ENCODE measurements at places on chromosomes 11 and 22. TPM values are rescaled to one million over a fixed set of nuclear protein-coding genes. Genes with fewer than 3 reads are reported as not detected.

The C1QTNF5 gene
- 0.63 TPM for total RNA-seq

- peaks cover 58% of the 10 kb centered on the region for H3K36me3 ChIP-seq
- H3K27ac ChIP-seq = no peak overlapping the region
- no peak for DNase-seq
- H3K4me1 ChIP-seq = peaks cover 3% of the 10 kb centered on the region
- H3K4me3 ChIP-seq = no peak overlapping the region
These were observed 1.2 kb downstream of the CPT1B start for GRCh38 chr22:50576806-50577696.

DNA sequence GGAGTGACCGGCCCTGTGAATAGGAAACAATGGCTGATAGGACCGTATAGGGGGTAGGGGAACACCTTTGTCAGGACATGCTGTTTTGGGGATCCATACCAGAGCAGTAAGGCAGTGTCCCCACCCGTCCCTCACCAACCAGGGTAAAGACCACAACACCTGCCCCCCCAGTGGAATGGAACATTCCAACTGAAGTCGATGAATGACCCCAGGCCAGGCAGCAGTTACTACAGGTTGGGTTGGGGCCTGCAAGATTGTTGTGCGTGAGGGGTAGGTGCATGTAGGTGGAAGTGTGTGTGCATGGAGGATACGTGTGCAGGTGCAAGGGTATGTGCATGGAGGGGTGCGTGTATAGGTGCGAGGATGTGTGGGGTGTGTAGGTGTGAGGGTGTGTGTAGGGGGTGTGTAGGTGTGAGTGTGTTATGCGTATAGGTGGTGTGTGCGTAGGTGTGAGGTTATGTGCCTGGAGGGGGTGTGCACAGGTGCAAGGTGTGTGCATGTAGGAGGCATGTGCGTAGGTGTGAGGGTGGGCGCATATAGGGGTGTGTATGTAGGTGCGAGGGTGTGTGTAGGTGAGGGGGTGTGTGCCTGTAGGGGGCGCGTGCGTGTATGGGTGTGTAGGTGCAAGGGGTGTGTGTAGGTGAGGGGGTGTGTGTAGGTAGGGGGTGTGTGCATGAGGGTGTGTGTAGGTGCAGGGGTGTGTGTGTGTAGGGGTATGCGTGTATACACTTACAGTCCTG is 32.9 kb downstream of the PISD start:
- no peak overlapping the region for H3K27ac ChIP-seq
- peaks cover 25% of the 10 kb centered on the region for H3K4me1 ChIP-seq
- peak; percentile 46 for DNase-seq
- peak overlapping the region; percentile 82 for H3K4me3 ChIP-seq
- no peaks in the 10 kb centered on the region for H3K27me3 ChIP-seq

DNA sequence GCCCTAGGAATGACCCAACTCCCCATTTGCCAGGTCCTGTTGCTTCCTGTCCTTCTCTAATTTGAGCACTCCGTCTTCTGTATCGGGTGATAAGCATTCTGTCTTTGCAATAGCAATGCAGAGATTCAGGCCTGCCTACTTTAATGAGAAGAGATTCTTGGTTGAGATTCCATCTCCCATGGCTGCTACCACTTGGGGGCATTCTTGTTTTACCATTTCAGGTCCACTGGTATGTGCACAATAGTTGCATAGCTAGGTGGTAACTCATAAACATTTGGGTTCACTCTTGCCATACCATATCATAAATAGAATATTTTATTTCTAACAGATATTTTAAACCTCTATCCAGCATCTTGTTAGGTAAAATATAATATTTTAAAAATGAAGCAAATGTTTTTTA is 34.4 kb upstream of the CALCB start:
- no peaks in the 10 kb centered on the region for H3K36me3 ChIP-seq
- no peak overlapping the region for H3K4me3 ChIP-seq
- DNase-seq = no peak
- H3K27ac ChIP-seq = no peak overlapping the region

The CASP12 gene
- not detected for total RNA-seq

The HEPACAM gene
- not detected for total RNA-seq

DNA sequence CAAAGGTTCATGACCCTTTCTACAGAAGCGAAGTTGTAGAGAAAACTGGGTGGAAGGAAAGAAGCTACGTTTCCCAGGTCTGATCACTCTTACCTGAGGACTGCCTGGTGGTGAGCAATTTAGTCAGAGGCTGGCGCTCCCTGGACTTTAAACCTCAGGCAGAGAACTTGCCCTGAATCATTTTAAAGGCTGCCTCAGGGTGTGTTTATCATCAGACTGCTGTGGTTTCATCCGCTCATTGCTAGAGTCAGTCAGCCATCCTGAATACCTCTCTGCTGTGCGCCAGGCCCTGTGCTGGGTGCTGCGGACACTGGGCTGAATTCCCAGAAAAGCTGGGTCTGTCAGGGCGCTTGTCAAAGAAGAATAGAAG is 2.7 kb downstream of the DTX4 start:
- no peak for DNase-seq
- peaks cover 18% of the 10 kb centered on the region for H3K36me3 ChIP-seq
- H3K4me3 ChIP-seq = peak overlapping the region; percentile 88
- peaks cover 5% of the 10 kb centered on the region for H3K4me1 ChIP-seq
- H3K27ac ChIP-seq = peak overlapping the region; percentile 98

- H3K4me1 ChIP-seq = no peaks in the 10 kb centered on the region
- no peaks in the 10 kb centered on the region for H3K27me3 ChIP-seq
- H3K4me3 ChIP-seq = no peak overlapping the region
- no peaks in the 10 kb centered on the region for H3K36me3 ChIP-seq
- no peak overlapping the region for H3K27ac ChIP-seq
- DNase-seq = no peak
These were observed 132.0 kb downstream of the FAM181B start for GRCh38 chr11:82601711-82602110.

DNA sequence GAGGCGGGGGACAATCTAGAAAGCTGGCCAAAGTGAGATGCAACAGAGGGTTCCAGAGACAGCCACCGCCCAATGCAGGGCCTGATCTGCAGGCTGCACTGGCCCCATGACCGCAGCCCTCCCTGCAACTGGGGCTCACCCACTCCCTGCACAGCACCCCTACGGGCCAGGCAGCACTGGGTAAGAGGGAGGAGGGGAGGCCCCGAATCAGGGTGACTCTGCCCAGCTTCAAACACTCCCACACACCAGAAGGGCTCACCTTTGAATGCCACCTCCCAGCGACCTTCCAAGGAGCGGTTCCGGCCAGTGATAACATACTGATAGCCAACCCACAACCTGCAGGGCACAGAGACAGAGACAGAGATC is 59.3 kb downstream of the DGCR2 start:
- H3K27me3 ChIP-seq = no peaks in the 10 kb centered on the region
- DNase-seq = no peak
- H3K36me3 ChIP-seq = peaks cover 67% of the 10 kb centered on the region
- H3K27ac ChIP-seq = no peak overlapping the region

Measured in endodermal cell (in vitro differentiated cells).